ENCODE measurements at places on chromosomes 4 and X.
A peak's percentile ranks its signal among the peaks of the same experiment; 100 is the strongest.

DNA sequence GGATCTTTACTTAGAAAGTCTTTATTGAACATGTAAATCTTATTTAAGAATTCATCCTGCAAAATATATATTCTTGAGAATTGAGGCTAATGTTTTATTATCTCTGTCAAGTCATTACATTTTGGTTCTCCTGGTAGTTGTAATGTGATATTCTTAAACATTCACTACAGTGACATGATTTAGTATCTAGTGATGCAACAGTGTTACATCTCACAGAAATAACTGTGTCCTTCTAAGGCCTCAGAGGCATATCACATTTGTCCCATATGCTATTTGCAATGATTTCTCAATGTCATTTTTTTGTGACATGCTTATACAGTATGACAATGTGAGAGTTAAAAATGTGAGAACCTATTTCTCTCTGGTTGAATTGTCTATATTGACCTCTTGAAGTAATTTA lies 34.1 kb downstream of the PRRG1 start:
- DNase-seq: no peak

GRCh38 chr4:169861593-169861992 lies 103.8 kb upstream of the HPF1 start:
- DNase-seq: no peak

GRCh38 chrX:102627640-102628039 lies 23.6 kb upstream of the GPRASP1 start:
- no peak for DNase-seq

GRCh38 chrX:153538424-153538823 lies 21.0 kb downstream of the ATP2B3 start:
- DNase-seq: no peak

GRCh38 chrX:77962068-77962902 lies 7.2 kb downstream of the PGAM4 start:
- no peak for DNase-seq

GRCh38 chr4:5137927-5138326 lies 86.6 kb downstream of the STK32B start:
- no peak for DNase-seq

DNA sequence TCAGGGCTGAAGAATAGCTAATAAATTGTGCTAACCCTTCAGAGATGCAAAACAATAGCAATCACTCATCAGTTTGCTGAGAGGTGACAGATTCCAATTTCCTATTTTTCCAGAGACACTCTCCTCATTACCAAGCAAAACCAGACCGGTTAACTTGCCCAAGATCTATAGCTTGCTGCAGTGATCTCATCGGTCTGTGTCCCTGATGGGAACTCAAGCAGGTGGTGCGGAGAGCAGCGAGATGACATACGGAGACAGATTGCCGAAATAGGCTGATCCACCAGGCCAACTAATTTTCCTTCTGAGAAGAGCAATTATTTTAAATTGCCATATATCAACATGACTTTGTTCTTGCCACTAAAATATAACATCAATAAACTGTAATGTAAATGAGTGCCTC lies 10.5 kb upstream of the DCHS2 start:
- no peak for DNase-seq

DNA sequence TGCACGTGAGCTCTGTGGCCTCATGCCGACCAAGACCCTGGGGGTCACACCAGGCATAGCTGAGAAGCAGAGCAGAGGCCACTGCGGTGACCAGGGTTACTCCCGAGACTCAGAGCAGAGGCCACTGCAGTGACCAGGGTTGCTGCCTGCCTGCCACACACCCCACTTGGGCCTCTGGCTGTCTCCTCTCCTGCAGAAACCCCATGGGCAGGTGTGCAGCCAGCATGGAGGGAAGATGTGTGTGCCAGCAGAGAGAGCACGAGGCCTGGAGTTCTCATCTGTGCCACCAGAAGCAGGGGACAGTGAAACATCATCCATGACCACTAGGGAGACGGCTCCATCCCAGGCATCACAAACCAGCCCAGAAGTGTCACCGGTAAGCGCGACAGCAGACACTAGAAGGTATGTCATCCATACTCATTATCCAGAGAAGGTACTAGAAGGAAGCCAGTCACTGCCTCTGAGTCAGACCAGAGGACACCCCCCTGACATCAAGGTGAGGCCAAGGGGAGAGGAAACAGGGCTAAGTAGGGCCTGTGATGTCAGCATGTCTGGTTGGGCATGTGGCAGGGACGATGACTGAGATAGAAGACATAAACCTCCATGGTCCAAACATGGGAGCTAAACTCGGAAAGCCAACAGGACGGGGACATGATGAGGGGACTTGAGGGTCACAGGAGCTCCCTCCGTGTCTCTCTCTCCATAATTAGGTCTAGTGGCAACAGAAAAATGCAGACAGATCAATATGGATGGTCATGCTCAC lies 24.2 kb upstream of the SPON2 start:
- DNase-seq: no peak

DNA sequence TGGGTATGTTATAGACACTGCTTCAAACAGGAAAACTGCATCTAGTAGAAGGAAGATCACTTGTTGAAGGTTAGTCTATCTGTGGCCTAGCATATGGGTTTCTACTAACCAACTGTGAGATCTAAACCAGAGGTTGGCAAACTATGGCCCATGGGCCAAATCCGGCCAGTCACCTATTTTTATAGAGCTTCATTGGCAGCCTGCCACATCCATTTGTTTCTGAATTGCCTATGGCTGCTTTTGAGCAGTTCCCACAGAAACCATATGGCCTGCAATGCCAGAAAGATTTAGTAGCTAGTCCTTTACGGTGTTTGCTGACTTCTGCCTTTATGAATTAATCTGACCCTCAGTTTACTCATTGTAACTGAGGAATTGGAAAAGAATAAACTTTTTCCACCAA lies 71.1 kb downstream of the MID1 start:
- DNase-seq: no peak

DNA sequence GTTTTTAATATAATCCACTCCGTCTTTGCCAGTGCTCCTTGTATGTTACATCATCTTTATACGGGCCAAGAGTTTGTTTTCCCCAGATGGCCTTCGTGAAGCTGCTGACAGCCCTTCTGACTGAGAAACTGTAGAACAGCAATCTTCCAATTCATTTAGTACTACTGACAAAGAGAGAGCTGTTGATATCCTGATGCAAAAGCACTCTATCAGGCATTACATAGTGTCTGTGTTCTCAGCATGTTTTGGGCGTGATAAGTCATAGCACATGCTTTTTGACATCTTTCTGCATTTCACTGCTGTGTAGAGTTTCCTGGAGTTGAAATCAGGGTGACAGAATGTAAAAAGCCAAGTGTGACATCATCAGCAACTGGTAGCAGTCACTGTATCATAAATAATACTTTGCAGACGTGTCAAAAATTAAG lies 746.3 kb upstream of the FAM241A start:
- DNase-seq: no peak

DNA sequence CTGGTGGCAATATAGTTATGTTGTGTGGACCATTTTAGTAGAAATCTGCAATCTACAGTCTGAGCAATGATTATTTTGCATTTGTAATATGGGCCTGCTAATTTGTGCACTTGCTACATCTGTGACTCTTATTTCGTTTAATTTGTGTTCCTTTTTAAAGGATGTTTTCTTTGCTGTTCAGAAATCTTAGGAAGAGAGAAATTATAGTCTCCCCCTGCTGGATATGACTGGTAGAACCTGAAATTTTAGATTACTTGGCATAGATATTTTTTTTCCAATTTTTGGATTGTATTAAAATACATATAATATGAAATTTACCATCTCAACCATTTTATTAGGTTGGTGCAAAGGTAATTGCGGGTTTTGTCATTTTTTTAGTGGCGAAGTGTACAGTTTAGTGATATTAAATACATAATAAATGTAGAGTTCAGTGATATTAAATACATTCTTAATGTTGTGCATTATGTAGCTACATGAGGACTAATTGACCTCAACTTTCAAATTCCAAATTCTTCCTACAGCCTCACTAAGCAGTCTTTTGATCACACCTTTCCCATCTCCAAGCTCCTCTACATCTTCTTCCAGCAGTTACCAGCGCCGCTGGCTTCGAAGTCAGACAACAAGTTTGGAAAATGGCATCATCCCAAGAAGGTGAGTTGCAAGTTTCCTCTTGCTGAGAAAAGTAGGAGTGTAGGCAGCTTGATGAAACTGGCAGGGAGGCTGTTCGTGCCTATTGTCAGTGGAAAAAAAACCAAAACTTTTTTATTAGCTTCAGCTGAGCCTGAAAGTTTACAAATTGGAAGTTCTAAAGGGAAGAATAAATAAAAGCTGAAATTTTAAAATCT lies 82.2 kb downstream of the FNIP2 start:
- DNase-seq: no peak

GRCh38 chr4:632196-632790 lies 6.9 kb downstream of the PDE6B start:
- no peak for DNase-seq

DNA sequence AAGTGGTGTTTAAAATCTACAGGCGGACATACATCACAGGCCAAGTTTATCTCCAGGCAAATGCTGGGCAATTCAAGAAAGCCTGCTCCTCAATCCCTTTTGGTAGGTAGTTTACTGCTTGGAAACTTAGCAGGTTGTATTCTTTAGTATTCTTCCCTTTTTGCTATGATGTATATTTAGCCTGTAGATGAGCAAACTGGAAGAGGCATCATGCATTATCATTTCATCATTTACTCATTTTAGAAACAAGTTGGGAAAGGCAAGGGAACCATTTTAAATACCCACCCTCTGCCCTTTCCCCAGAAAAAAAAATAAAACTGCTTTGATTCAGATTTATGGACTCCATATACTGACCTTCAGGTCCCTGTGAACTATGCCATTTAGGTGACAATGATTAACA lies 213.2 kb downstream of the CAMK2D start:
- DNase-seq: no peak

DNA sequence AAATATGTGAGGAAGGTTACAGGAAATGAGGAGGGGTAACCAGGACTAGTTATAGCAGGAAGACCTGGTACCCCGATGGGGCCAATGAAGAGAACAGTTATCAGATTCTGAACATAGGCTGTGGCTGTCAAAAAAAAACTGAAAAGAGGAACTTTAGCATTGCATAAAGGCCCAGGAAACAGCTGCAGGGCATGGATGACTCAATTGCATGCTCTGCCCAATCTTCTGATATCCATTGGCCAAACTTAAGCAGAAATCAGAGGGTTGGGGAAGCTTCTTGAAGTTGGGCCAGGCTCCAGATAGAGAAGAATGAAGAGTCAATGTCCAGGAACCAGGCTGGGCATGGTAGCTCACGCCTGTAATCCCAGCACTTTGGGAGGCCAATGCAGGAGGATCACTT lies 1222.4 kb upstream of the PRKX start:
- no peak for DNase-seq

DNA sequence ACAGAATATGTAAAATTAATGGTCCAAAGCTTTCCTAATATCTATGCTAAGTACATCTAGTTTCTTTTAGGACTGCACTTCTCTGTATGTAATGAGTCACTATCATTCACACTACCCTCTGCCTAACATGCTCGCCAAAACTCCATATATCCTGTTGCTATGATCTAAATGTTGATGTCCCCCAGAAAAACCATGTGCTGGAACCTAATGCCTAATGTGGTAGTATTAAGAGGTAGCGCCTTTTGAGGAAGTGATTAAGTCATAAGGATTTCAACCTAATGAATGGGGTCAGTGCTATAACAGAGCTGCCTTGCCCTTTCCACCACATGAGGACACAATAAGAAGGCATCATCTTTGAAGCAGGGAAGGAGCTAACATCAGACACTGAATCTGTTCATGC lies 34.9 kb upstream of the NFKB1 start:
- no peak for DNase-seq

GRCh38 chr4:146107587-146108240 lies 67.8 kb upstream of the LSM6 start:
- DNase-seq: no peak

- no peak for DNase-seq
Observed at GRCh38 chr4:55979562-55979961, 30.8 kb downstream of the CEP135 start.

- DNase-seq: no peak
Observed at GRCh38 chr4:151934766-151935165, 174.0 kb upstream of the GATB start.

DNA sequence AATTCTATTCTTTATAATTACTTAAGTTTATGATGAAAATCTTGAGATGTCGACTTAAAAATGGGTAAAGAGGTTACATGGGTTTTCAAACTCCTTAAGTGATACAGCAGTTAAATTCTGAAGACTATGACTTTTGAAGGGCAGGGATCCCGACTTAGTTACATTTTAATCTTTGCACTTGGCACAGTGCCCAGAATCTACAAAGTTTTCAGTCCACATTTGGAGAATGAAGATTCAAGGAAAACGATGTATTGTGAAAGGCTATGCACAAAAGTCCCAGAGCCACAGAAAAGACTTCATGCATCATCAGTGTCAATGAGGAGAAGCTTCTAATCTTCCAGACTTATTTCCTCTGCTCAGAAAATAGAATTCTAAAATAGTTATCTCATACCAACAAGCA lies 36.3 kb upstream of the GRPR start:
- no peak for DNase-seq

GRCh38 chrX:53312946-53313727 lies 31.8 kb upstream of the IQSEC2 start:
- peak; percentile 56 for DNase-seq

DNA sequence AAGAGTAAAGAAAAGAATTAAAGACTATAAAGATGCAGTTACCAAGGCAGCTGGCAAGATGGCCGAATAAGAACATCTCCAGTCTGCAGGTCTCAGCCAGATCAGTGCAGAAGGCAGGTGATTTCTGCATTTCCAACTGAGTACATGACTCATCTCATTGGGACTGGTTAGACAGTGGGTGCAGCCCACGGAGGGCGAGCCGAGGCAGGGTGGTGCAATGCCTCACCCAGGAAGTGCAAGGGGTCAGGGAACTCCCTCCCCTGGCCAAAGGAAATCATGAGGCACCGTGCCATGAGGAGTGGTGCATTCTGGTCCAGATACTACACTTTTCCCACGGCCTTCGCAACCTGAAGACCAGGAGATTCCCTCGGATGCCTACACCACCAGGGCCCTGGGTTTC lies 20.5 kb downstream of the SPIN4 start:
- DNase-seq: no peak

DNA sequence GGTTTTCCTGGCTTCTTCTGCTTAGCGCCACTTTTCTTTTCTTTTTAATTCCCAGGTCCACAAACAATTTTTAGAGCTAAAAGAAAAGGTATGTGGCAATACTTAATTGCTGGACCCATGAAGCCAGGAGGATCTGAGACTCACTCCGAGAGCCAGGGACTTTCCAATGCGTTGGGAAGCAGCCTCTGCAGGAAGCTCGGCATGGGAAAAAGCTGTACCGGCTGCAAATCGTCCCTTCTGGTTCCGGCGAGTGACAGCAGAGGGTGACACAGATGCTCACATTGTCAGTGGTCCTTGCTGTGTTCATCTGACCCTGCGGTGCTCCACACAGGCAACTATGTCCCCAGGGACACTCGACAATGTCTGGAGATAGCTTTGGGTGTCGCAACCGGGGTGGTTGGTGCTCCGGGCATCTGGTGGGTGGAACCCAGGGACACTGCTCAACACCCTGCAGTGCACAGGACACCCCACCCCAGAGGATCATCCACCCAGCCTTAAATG lies 164.0 kb downstream of the PRKX start:
- DNase-seq: no peak

All from T47D (cell line).